Activated CD8-positive, alpha-beta memory T cell treated with anti-CD3 and anti-CD28 coated beads, Interleukin-2, amount 50 U/mL, for 4 hours (primary cell): ENCODE measurements at places on chromosomes 5 and 9.

DNA sequence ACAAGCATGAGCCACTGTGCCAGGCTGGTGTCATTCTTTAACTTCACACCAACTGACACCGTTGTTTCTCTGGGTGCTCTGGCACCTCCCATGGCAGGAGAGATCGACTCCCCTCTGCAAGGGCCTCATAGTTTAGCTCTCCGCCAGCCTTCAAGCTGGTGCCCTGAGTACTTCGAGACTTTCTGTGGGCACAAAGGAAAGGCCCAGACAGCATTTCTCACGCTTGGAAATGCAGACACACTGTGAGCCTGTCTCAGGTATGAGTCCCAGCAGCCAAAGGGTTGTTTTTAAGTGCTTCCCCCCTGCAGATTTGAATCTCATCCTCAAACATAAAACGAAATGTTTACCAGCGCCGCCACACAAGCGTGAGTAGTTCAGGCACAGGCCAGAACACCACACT is 11.1 kb upstream of the TCF7 start:
- no peak for DNase-seq

DNA sequence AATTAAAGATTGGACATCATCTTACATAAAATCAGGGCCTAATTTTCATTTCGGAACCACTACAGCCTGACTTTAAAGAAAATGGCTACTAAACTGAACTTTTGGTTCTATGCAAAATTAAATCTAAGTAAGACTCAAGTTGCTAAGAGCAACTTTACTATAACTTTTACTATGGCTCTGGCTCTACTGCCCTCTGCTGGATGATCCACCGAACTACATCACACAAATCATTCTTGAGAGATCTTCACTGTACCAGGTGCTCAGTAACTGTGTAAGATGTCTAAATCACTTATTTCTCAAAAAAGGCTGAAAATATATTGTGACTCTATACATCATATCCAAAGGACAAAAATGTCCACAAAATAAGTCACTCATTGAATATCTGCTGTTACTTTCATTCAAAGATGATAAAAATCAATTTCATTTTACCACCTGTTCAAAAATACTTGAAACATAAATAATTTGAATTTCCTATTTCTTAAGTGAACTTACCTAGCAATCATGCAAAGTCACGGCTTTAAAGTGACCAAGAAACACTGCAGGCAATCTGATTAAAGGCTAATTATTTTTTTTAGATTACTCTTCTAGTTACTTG is 13.5 kb downstream of the MOCS2 start:
- DNase-seq = peak; percentile 66

DNA sequence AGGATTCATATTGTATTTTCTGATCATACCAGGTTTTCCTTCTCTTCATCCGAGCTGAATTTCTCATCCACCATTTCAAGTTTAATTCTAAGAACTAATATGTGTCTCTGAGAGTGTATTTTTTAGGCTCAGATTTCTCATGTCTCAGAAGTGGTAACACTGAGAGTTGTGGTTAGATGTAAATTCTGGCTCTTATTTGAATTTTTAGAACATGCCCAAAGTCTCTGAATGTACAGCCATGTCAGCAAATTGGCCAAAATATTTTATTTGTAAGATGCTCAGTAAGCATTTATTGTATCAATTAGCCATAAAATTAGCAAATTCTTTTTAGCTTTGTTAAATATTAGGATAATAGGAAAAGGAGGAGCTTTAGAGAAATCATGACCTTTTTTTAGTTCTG is 16.6 kb downstream of the SV2C start:
- no peak for DNase-seq

DNA sequence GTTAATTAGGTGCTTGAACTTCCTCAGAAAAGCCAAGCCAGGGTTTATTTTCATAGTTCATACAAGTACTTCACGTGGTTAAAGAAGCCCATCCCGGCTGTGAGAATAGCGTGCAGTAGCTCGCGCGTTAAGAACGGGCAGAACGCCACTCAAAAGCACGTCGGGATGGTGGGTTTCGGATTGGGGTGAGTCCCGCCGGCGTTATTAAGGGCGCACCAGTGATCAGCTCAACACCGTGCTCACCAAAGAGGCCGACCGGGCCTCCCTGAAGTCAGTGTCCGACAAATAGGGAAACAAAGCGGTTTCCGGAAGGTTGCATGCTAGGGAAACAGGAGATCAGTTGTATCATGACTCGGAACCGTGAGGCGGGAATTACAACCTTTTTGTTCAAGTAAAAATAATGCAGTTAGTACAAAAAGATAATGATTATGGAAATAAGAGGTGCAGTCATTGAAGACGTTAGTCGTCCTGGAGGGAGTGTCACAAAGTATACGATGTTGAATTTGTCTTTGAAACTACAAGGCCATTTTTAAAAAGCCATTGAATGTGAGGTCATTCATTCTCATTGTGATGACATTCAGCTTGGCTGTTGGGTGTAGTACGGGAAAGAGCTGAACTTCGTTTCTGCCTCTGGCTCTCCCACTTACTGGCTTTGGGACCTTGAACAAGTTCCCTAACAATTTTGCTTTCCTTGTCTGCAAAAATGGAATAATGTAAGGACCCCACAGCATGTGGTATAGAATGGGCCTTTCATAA is 992 bp downstream of the SETD9 start:
- peak; percentile 36 for DNase-seq

GRCh38 chr5:118531276-118531675 is 457.1 kb downstream of the DTWD2 start:
- DNase-seq = no peak

DNA sequence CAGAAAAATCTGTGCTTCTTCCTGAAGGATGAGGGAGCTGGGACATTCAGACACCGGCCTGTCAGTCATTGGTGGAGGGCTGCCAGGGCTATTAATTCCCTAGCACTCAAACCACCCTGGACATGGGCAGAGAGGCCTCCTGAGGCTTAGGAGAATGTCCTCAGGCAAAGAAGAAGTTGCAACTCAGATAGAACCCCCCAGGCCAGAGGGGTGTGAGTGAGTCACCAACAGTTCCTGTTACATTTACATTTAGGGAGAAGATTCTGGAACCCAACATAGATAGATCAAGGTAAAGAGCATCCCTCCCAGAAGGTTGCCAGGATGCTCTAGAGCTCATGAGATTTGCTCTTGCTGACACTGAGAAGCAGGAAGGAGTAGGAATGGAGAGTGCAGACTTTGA is 29.2 kb upstream of the SYK start:
- DNase-seq = no peak

- no peak for DNase-seq
Measured at GRCh38 chr5:158373608-158374395, 514.9 kb upstream of the CLINT1 start.

DNA sequence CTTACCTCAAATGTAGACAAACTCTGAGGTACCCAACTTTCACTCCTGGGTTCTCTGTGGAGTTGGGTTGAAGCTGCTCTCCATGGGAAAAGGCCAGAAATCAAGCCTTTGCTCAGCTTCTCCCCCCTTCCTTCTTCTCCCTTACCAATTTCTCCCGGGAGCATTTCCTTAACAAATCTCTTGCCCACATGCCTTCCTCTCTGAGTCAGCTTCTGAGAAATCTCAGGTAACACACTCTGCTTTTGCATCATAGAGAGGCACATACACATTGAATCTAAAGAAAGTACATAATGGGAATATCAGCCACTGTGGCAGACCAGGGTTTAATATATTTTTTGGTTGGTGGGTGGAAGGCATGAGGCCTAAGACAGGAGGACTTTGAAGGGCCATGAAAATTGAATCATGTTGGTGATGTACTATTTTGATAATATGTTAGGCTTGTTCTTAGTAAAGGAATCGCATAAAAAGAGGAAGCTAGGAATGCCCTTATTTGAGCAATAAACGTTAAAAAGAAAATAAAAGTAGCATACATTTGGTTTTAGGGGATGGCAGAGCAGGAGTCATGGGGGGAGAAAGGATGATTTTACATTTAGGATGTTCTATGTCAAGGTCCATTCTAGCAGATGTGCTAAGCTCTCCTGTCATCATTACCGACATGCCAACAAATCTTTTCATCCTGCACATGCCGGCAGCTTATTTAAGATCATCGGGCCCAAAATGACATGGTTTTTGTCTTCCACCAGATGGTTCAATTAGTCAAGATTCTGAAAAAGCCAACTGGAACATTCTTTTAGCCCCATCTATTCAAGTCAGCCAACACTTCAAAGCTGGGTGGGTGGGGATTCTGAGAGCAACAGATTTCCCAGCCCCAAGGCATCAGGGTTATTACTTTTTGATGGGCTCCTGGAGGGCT is 199.5 kb upstream of the CLINT1 start:
- no peak for DNase-seq

DNA sequence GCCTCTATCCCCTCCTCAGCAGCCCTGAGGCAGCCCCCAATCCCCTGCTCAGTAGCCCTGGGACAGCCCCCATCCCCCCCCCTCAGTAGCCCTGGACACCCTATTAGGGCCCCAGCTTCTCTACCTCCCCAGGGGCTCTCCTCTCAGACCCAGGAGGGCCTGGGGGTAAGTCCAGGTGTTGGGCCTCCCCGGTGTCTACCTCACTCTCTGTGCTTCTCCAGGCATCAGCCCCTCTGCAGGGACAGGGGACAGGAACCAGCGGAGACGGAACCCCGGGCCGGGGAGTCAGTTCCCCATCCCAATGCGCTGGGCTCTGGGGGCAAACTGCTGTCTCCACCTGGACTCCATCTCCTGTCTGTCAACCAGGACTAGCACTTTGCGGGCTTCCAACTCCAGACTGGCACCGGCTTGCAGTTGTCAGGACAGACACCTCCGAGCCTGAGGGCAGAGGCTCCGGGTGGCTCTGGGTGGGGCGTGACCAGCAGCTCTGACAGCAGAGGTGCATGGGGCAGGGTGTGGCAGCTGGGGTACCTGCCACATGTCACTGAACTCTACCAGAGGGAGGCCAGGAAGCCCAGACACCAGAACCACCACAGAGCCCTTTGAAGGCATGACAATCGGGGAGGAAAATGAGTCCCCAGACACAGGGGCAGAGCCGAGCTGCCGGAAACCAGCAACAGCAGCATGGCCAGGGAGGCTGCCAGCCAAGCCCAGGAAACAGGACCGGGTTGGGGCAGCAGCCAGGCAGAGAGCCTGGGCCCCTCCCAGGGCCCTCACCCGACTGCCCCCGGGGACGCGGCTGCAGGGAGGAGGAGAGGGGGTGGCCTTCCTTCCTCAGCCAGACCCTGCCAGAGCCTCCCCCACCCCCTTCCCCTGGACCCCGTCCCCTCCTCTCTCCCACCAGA is 17.7 kb upstream of the UBAC1 start:
- DNase-seq = peak; percentile 45
